Panc1 (cell line): ENCODE measurements at places on chromosomes 2 and 18. TPM values are rescaled to one million over a fixed set of nuclear protein-coding genes. Genes with fewer than 3 reads are reported as not detected.

Gene TSPYL6
- not detected for total RNA-seq

Gene SDC1
- total RNA-seq: 93.0 TPM

Gene ITGB6
- 0.08 TPM for total RNA-seq

Gene CNPPD1
- total RNA-seq: 55.7 TPM

Gene OR6B2
- total RNA-seq: not detected

Gene CTLA4
- total RNA-seq: 0.08 TPM

Gene RIT2
- total RNA-seq: not detected

Gene AQP12A
- total RNA-seq: not detected

Gene INPP5D
- total RNA-seq: 0.39 TPM

Gene TTLL4
- total RNA-seq: 45.6 TPM

Gene TNFAIP6
- not detected for total RNA-seq

Gene C2orf92
- 6.0 TPM for total RNA-seq
